ENCODE measurements at places on chromosomes 1 and 21. TPM values are rescaled to one million over a fixed set of nuclear protein-coding genes. Genes with fewer than 3 reads are reported as not detected.

DNA sequence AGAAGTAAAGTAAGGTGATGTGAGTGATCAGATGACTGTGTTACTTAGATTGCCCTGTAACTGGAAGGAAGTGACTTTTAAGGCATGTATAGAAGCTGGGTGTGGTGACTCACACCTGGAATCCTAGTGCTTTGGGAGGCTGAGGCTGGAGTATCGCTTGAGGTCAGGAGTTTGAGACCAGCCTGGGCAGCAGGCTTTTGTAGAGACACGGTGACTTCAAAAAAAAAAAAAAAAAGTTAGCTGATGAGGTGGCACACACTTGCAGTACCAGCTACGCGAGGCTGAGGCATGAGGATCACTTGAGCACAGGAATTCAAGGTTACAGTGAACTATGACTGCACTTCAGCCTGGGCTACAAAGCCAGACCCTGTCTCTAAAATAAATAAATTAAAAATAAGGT, 2.3 kb upstream of the USP16 start:
- no peaks in the 10 kb centered on the region for H3K36me3 ChIP-seq
- DNase-seq: no peak

DNA sequence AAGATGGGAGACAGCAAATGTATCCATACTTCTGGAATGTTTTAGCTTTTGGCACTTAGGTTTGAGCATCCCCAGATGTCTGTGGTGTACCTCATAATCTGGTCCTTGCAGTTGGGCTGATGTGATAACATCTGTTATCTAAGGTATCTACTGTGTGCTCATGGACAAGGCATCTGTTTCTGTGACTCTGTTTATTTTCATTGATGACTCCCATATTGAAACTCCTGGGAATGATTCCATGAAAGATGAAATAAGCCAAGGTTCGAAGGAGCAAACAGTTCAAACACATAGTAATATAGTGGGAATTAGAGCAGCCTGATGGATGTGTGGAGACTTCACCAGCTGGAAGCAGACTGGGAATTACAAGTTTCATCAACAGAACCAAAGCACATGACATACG, 20.7 kb upstream of the TRIM45 start:
- H3K27me3 ChIP-seq: no peaks in the 10 kb centered on the region
- H3K4me3 ChIP-seq: no peak overlapping the region
- H3K4me1 ChIP-seq: peaks cover 13% of the 10 kb centered on the region

- no peaks in the 10 kb centered on the region for H3K27me3 ChIP-seq
- H3K4me1 ChIP-seq: peaks cover 5% of the 10 kb centered on the region
Measured at GRCh38 chr1:62046927-62047326, 147.7 kb upstream of the L1TD1 start.

DNA sequence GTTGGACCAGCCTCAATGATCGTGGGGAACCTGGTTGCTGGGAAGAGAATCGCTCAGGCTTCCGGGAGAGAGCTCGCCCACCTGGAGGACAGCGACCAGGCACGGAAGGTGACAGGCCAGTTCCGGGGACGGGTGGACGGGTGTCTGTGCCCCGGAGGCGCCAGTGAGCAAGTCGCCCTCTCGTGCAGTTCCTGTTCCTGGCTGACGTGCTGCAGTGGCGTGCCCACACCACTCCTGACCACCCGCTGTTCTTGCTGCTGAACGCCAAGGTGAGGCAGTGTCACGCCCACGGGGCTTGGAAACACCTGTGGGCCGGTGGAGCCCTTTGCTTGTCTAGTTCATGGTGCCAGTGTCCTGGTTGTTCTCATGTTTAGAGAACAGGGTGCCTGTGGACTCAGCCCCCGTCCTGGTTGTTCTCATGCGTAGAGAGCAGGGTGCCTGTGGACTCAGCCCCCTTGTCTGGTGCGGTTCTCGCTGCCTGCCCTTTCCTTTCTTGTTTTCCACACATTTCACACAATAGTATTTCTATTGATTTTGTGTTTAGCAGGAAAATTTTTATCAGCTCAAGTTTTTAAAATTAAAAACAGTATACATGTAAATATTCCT, 53.1 kb downstream of the S100B start:
- no peaks in the 10 kb centered on the region for H3K4me1 ChIP-seq
- no peaks in the 10 kb centered on the region for H3K27me3 ChIP-seq
- no peak for DNase-seq
- H3K36me3 ChIP-seq: peaks cover 34% of the 10 kb centered on the region

The CSMD2 gene
- 0.55 TPM for total RNA-seq

The TMCO1 gene
- 98.6 TPM for total RNA-seq

The LYPD8 gene
- not detected for total RNA-seq
